ENCODE measurements at places on chromosomes 2 and 18.

- no peak for DNase-seq
These were observed 36.8 kb downstream of the MYT1L start for GRCh38 chr2:2294183-2294690.

GRCh38 chr18:5466256-5466655 lies 77.5 kb downstream of the EPB41L3 start:
- DNase-seq, result no peak

- DNase-seq, result no peak
These were observed 173.6 kb downstream of the CAMKMT start for GRCh38 chr2:44535376-44535775.

DNA sequence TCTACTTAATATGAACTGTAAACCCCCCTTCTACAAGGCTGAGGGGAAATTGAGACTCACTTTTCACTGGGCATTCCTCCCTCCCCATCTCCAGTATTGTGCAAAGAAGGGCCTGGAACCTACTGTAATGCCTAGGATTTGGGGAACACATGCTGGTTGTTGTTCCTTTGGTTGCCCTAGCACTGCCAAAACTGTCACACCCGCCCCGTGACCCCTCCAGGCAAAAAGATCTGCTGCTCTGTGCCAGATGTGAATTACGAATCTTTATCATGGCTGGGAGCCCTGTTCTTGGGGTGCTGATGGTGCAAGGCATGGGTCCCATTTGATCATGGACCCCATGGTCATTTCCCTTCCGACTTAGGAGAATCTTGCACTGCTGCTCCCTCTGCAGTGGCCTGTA lies 95.4 kb downstream of the CABLES1 start:
- DNase-seq, result no peak

- no peak for DNase-seq
These were observed 239.8 kb downstream of the SH3RF3 start for GRCh38 chr2:109368798-109369197.

Data from right kidney (tissue), 9 donors.